IPS DF 19.7 (cell line): ENCODE measurements at places on chromosomes 1 and 21.

DNA sequence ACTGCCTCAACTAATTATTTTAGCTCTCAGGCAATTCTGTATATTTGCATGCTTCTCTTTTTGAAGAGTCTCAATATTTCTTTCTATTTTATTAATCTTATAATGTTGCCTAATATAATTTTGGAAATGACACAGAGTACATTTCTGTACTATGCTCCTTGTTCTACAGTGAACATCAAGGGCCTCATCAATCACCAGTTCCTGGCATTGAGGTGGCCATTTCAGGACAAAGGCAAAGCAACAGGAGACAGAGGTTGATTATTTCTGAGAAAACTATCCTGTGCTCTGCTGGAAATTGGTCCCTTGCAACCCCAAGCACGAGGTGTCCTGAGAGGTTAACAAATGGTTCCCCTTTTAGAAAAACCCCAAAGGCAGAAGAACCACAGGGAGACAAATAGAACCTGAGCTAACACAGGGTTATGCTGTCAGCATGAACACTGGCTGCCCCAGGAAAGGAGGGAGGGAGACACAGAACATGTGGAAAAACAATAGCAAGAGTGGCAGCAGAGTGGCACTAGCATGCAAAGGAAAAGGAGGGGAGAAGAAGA is 63.9 kb upstream of the VAV3 start:
- no peak for DNase-seq

GRCh38 chr1:41241354-41241748 is 755 bp downstream of the SCMH1 start:
- no peak for DNase-seq

GRCh38 chr1:14715802-14716201 is 117.3 kb downstream of the KAZN start:
- no peak for DNase-seq

DNA sequence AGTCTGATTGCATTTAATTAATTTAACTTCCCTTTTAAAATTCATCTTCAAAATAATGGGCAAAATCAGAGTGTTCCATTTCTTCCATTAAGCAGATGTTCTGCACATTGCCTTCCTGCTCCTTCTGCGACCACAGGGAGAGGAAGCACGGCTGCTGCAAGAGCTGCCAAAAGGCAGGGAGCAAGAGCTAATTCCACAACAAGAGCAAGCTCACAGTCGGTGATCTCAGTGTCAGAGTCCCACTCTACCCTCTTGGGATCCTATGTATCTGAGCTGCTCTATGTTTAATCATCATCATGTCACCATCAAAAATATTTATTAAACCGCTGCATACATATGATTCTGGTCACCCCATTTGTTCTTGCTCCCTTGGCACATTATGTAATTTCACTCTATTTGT is 255.3 kb upstream of the CAMK1G start:
- no peak for DNase-seq

- no peak for DNase-seq
Measured at GRCh38 chr1:116912846-116913245, 3.1 kb downstream of the PTGFRN start.

GRCh38 chr1:24252185-24252780 is 65.2 kb upstream of the IFNLR1 start:
- no peak for DNase-seq

DNA sequence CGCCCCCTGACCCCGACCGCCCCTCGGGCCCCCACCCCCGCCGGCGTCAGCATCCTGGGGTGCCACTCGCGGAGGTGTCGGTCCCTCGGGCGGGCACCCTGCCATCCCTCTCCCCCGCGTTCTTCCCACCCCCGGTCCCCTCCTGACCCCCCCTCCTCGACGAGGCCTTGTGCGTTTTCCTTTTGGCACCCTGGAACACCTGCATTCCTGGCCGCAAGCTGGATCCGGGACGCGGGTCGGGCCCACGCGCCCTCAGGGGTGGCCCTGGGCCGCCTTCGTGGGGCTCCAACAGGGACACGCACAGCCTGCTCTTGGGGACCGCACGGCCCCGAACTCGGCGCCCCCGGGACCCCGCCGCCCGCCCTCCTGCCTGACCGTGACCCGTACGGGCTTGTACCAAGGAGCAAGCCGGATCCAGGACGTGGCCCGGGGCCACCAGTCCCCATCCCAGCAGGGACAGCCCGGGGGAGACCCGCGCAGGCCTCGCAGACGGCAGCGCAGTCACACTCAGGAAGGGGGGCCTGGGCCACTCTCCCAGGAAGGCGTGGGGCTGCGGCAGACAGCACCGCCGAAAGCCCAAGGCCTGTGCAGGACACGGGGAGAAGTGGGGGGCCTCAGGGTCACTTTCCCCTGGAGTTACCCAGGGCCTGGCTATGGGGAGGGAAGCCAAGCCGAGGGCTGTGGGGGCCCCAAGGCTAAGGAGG is 579 bp upstream of the SLC19A1 start:
- no peak for DNase-seq

DNA sequence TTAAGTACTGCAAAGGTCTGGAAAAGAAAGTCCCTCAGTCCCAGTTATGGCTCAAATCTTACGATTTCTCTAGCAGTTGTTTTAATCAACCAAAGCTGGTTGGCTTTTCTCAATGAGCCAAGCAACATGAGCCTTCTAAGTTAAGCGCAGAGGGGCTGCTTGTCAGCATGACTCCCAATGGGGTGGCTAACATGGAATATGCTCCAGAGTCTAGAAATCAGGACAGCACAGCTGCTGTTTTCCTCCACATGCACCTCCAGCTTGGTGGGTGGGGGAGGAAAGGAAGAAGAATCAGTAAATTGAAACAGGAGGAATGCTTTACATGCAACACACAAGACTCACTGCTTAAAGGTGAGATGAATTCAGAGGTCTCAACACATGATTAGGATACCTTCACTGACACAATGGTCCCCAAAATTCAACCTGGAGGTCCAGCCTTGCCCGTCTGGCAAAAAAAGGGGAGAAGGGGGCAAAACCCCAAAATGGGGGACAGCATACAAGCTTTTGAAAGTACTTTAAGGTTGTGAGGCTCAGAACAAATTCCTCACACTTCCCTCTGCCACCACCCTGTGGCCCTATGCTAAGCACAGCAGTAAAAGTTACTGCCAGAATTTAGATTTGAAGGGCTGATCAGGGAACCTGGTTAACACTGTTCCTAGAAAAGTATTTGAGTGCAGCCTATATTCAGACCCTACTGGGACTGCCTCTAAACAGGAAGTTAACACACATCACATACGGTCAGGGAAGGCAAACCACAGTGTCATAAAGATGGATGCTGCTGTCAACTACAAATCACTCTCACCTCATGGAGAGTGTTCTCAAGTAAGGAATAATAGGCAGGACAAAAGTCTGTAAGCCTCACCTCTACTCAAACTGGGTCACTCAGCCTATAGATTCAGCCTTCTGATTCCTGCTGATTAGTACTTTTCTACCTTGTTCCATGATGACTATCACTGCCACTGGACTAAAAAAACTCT is 2.6 kb downstream of the GATAD2B start:
- no peak for DNase-seq

DNA sequence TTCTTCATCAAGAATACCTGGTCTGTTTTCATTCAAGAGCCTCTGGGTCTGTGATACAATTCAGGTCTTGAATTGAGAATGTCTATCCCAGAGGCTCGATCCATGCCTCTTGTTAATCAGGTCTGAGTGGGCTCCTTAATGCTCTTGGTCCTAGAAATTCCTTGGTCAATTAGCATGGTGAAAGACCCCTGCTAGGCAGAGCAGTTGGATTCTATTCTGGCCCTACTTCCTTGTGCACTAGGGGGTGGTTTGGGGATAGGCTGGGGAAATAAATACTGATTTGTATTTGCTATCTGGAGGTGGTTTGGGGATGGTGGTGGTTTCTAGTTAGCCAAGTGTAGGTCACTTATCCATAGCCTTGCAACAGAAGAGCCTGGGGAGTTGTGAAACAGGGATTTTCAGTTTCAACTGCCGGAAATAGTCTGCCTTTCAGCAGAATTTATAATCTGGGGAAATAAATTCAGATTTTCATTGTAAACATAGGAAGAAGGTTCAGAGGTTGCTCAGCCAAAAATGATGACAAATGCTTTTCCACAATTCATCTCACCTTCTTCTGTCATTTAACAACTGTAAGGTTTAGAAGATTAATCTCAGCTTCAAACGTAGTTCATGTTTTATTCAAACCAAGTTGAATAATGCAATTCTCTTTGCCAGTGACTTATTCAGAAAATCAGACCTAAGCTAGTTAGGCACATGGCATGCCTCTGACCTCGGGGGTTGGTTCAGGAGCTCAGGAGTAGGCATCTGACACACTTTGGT is 22.2 kb upstream of the SCAF4 start:
- DNase-seq = no peak

DNA sequence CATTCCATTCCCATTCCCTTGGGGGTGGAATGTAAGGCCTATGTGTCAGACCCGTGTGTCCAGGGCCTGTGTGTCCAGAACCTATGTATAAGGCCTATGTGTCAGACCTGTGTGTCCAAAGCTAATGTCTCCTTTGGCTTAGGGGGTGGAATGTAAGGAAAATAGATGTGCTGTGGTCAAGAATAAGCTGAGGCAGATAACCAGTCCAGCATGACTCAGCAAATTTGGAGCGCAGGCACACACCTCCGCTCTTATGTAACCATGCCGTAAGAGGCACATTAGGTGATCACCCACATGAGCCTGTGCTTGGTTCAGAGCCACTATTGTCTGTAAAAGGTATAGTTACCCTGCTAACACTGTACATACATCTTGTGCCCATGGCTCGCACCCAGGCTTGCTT is 150.8 kb upstream of the SGIP1 start:
- DNase-seq = no peak

GRCh38 chr1:109771712-109772657 is 8.3 kb upstream of the EPS8L3 start:
- DNase-seq = no peak

GRCh38 chr1:41752514-41753170 is 166.1 kb downstream of the HIVEP3 start:
- no peak for DNase-seq

- DNase-seq = no peak
Measured at GRCh38 chr1:2255420-2256369, 27.6 kb downstream of the SKI start.

DNA sequence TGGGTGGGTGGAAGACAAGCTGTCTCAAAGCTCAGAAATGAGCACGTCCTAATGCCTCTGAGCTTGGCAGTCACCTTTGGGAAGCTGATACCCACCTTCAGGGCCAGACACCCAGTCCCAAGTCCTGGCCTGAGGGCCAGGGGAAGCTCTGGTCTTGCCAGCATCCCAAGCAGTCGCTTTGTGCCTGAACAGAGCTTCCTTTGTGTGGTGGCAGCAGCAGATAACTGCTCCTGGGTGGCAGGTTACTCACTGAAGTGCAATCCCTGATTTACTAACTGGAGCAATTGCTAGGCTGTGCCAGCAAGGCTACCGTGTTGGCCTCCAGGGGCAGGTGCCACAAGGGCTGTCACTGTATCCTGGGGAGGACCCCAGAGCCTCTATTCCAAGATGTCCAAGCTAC is 40.4 kb upstream of the GRHL3 start:
- DNase-seq = no peak

DNA sequence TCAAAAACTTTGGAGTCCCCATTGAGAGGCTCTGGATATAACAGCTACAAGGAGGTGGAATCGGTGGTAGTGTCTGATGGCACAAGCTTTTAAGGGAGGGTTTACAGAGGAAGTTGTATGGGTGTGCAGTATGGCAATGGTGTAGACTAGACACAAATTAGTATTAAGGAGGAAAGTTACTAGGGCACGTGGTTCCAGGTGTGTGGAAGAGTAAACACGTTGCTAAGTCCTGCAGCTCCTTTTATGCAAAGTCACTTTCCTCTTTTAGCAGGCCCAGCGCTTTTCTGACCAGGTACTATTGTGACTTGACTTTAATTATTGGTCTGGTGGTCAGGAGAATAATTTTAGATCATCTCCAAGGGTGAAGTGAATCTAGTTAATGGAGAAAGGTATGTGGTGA is 287.5 kb upstream of the B3GALT2 start:
- no peak for DNase-seq

GRCh38 chr1:78236716-78237115 is 190.9 kb downstream of the GIPC2 start:
- no peak for DNase-seq

GRCh38 chr1:52343979-52344378 is 22.0 kb downstream of the CC2D1B start:
- no peak for DNase-seq

DNA sequence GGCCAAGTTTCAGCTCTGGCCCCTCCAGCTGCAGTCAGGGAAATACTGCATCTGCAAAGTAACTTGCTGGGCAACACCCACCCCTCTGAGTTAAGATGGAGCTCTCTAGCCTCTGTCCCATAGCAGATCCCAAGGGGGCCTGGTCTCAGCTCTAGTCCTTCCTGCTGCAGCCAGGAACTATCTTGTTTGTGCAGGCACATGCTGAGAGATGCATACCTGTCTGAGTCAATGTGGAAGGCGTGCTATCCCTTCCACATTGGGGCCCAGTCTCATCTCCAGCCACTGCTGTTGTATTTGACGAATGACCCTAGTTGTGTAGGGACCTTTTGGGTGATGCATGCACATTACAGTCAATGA is 76.4 kb downstream of the CTH start:
- DNase-seq = no peak

GRCh38 chr1:29504709-29505410 is 268.5 kb downstream of the PTPRU start:
- no peak for DNase-seq

- DNase-seq = no peak
Measured at GRCh38 chr1:191290441-191290840, 812.8 kb upstream of the BRINP3 start.

DNA sequence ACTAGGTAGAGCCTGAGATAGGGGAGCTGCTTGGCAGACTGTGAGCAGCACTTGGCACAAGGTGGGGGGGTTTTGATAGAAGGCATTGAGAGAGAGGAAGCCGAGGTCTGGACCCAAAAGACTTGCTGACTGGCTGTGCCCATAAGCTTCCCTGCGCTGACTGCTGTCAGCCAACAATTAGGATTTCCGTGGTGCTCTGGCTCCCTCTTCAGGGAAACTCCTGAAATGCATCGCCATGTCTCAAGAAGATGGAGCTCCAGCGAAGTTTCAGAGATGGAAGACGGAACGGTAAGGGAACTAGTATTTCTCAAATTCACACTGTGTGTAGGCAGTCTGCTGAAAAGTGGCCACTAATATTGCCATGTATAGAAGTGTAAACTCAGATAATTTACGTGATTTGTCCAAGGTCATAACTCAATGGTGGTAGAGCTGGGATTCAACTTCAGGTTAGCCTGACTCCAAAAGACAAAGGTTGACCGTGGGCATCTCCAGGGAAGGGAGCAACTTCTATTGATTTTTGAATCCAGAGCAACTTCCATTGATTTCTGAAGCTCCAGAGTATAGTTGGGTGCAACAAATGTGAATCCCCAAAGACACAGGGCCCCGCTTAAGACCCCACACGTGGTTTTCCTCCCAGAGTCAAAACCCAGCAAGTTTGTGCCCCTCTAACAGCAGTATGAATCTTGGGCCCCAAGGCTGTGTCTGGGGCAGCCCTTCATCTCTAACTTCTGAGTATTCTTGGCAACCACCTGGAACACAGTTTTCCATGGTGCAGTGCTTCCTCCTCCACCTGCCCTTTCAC is 44.5 kb upstream of the CRNN start:
- DNase-seq = no peak

- DNase-seq = no peak
Measured at GRCh38 chr1:113194846-113195830, 122.1 kb downstream of the LRIG2 start.

GRCh38 chr1:21499283-21499950 is 9.8 kb upstream of the ALPL start:
- DNase-seq = no peak
